ENCODE measurements at places on chromosomes 13 and 19.

DNA sequence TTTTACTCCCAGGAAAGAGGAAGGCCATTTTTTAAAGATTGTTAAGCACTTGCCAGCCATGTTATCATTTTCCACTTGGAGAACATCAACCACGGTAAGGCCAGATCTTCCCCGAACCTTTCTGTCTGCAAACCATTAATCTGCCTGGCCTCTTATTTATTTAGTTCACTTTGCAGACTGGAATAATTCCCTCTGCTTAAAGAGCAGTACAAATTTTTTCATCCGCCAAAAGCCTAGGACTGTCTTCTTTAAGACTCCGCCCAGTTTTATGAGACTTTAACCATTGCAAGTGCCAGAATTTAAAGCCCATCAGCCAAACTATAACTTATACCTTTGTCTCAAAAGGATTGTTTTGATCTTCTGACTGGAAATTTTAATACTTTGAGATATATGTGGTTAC is 426.3 kb downstream of the KCTD12 start:
- no peak for DNase-seq

GRCh38 chr13:101415358-101416174 is 742 bp downstream of the NALCN start:
- DNase-seq = no peak

- DNase-seq = peak; percentile 48
Observed at GRCh38 chr19:7497292-7497691, 8.5 kb upstream of the PEX11G start.

GRCh38 chr19:39924952-39925351 is 9.5 kb downstream of the FCGBP start:
- DNase-seq = no peak

DNA sequence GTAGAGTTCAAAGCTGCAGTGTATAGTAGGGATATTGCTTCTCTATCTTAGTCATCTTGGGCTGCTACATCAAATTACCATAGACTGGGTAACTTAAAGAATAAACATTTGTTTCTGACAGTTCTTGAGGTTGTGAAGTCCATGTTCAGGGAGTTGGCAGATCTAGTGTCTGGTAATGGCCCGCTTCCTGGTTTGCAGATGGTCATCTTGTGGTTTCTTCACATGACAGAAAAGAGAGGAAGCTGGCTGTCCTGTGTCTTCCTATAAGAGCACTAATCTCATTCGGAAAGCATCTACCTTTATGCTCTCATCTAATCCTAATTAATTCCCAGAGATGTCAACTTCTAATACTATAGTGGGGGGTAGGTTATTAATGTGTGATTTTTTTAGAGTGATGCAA is 6.2 kb downstream of the ZNF763 start:
- DNase-seq = no peak

DNA sequence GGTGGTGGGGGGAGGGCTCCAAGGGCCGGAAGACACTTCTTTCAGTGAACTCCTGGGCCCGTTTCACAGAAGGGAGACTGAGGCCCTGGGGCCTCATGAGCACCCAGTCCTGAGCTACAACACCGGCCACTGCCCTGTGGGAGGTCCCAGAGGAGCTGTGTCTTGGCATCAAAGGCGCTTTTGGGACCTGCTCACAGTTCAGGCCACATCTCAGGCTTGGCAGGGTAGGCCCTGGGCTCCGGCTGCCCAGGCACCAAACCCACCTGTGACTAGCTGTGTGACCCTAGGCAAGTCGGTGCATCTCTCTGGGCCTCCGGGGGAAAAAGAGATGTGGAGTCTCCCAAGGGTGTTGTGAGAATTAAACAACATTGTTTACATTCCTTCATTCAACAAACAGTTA is 29.5 kb downstream of the NFILZ start:
- no peak for DNase-seq

DNA sequence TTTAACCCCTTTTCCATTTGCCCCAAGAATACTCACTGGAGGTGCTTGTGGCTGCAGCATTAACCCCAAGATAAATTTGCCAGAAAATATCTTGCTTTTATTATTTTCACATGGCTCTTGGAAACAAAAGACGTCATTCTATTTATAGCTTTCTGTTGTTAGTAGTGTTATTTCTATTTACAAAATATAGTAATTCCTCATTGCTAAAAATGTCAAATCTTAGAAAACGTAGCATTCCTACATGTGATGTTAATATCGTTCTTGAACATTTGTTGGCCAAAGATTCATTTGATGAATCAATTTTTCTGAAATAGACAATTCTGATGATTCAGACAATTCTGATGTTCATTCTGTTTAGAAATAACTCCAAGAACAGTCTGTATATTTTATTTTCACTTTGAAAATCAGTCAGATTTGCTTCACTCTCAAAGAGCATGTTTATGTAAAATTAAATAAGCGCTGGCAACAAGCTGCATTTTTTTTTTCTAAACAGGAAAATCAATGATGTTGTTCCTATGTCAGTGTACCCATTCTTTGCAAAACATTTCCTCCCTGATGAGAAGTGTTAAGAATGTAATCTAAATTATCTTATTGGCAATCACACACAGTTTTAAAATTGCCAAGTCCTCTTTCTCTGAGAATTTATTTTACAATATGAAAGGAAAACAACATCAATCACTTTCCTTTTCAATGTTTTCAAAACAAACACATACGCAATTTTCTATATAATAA is 334.0 kb downstream of the KCTD12 start:
- DNase-seq = no peak

- DNase-seq = no peak
Observed at GRCh38 chr19:38250821-38251563, 5.2 kb downstream of the PPP1R14A start.

DNA sequence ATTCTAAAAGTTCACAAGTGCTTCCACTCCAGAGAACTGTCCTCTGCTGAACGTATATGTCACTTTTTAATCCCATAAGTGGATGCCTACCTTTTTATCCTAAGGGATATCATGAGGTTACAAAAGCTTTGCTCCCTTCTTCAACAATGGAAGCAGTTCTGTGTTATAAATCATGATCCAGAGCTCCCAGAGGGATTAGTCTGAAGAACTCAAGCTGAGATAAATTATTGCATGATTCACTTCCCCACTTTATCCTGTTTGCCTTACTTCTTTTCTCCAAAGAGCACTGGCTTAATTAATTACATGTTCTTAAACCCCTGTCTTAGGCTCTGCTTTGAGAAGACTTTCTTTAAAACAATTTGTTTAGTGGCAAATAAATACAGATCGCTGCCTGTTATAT is 246.7 kb downstream of the PCDH17 start:
- DNase-seq = no peak

DNA sequence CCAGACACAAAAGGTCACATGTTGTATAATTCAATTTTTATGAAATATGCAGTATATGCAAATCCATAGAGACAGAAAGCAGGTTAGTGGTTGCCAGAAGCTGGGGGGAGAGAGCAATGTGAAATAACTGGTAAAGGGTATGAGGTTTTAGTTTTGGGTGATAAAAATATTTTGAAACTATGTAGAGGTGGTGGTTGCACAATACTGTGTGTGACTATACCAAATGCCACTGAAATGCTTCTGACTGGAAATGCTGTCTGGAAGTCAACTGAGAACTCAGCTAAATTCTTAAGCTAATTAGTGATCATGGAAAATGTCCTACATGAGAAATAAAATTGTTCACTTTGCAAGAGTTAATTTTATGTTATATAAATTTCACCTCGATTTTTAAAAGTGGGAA is 65.3 kb upstream of the RXFP2 start:
- DNase-seq = no peak

- no peak for DNase-seq
Observed at GRCh38 chr19:42229855-42230351, 9.8 kb downstream of the ZNF526 start.
